Spinal cord (tissue), 10 donors: ENCODE measurements at places on chromosomes 3 and 15. TPM values are rescaled to one million over a fixed set of nuclear protein-coding genes. Genes with fewer than 3 reads are reported as not detected.

- DNase-seq: no peak
Measured at GRCh38 chr3:28134792-28135375, 106.5 kb upstream of the CMC1 start.

DNA sequence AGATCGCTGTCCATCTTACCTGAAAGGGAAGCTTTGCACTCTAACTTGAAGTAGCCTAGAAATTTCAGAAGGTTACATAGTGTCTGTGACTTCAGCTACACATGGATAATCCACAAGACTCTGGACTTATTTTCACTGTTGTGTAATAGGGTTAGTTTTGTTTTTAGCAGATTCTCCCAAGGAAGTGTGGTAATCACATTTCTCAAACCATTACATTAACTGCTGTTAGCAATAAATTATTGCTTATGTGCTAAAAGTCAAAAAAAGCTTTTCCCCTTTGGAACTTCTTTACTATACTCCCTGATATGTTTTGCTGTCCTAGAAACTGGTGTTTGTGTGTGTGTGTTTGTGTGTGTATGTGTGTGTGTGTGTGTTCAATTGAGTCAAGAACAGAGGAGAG, 351.8 kb upstream of the TPRG1 start:
- DNase-seq: no peak

DNA sequence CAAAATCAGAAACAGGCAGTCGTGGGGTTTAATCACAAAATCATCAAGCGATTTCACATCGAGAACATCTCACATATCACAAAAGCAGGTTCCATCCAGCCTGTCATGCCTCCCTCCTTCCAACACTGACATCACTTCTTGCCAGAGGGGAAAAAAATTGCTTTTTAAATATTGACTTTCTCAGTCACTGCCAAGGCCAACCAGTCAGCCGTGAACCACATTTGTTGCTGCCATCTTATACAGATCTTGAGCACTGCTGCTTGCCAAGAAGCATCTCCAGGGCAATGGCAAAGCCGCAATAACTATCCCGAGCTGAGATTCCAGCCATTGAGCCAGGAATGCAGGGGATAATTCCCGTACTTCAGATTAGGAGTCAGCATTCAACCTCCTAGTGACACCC, 174.6 kb downstream of the ANXA2 start:
- peak; percentile 47 for DNase-seq

DNA sequence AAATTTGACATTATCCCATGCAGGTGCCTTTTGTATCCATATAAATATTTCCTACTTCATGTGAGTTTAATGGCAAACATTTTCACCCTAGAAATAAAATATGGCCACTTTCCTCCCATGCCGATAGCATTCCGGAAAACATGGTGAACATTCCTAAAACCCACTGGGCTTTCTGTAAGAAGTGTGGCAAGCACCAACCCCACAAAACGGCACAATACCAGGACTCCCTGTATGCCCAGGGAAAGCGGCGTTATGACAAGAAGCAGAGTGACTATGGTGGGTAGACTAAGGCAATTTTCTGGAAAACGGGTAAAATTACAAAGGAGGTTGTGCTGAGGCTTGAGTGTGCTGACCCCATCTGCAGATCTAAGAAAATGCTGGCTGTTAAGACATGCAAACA, 7.6 kb downstream of the ANXA2 start:
- DNase-seq: no peak

Gene LSAMP
- 69.4 TPM for total RNA-seq

Gene KLHL6
- total RNA-seq: 2.1 TPM

DNA sequence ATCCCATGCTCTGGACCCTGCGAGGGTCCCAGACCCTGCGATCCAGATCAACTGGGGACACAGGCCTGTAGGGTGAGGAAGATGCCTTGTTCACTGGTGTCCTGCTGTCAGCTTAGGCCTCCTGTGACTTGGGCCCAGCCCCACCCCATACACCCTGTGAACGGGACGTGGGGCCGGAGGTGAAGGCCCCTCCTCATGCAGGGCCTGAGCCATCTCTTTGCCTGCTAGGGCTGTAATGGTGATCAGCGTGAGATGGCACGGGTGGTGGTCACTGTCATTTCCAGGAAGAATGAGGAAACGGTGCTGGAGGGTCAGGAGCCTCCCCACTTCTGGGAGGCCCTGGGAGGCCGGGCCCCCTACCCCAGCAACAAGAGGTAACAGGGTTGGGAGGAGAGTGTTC, 12.4 kb downstream of the VILL start:
- DNase-seq: no peak

DNA sequence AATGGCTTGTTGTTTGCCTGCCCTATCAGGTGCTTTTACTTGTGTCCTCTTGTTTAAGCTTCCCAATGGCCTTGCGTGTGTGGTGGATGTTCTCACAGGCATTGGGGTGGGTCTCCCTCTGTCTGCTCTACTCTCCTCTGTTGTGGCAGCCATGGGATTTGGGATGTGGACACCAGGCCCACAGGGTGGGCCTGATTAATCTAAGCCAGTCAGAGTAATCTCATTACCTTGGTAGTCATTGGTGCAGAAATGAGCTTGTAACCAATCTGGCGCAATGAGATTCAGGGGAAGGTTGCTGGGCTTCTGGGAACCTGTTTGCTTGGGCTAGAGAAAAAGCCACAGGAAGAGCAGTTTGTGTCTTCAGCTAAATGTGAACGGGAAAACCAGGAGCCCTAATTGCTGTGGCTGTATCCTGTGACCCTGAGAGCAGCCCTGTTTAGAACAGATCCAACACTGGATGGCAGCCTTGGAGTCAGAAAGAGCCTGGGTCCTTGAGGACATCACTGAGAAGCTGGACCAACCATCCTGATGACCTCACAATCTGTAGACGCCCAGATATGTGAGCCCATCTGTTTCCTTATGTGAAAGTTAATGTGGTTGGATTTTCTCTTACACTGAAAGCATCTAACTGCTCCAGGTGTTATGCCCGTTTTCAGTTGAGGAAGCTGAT, 157.3 kb upstream of the UBE2E1 start:
- no peak for DNase-seq

Gene SEMA3F
- total RNA-seq: 9.1 TPM

GRCh38 chr15:40763801-40764628, at the start of gene GCHFR:
Gene GCHFR (plus strand): TSS chr15:40764068. CDS start chr15:40764181, 113 bp downstream.
- no peak for DNase-seq

DNA sequence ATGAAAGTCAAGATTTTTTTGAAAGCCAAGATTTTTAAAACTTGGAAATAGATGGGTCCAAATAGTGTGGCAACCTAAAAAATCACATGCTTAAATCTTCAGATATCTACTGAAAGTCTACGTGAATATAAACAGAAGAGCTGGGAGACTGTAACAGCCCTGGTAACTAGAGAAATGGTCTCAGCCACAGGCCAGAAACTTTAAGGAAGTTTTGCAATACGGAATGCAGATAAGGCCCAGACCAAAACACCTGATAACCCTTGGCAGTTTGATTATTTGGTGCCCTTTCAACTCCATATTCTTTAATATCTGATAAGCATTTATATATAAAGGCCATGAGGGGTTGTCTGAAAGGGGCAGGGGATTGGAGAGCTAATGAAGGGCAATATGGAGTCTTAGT, 537.3 kb upstream of the TGFBR2 start:
- DNase-seq: no peak

Gene HDC
- 3.5 TPM for total RNA-seq

- DNase-seq: peak; percentile 35
Measured at GRCh38 chr15:48861813-48862431, 16.0 kb upstream of the EID1 start.

GRCh38 chr15:32849769-32850668, 132.2 kb downstream of the GREM1 start:
- no peak for DNase-seq

- DNase-seq: no peak
Measured at GRCh38 chr3:112010636-112011035, 11.9 kb downstream of the TAGLN3 start.

Gene HAUS2
- 30.2 TPM for total RNA-seq

DNA sequence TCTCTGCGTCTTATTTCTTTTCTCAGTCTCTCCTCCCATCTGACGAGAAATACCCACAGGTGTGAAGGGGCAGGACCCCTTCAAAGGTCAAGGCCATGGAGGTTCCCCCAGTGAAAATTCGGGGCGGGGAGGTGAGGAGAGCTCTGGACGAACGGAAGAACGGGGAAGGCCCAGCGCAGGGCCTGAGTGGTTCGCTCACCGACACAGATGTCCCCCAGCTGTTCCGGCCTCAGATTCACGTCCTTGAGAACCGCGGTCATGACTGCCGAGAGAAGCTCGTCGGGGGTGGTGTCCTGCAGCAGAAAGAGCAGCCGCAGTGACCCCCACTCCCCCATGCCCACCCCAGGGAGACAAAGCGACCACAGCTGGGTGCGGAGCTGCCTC, 542 bp downstream of the ACAA1 start:
- DNase-seq: no peak

- DNase-seq: peak; percentile 57
Measured at GRCh38 chr3:156605686-156606605, 51.0 kb upstream of the SSR3 start.

DNA sequence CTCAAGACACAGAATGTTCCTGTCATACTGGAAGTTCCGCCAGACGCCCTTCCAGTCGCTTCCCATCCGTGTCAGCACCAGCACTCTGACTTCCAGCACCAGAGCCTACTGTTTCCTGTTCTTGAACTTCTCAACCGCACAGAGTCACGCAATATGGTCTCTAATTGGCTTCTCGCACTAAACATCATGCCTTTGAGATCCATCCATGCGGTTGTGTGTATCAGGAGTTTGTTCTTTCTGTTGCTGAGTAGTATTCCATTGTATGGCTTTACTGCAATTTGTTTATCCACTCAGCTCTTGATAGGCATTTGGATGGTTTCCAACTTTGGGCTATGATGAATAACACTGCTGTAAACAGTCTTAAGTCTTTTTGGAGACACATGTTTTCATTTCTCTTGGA, 112.1 kb downstream of the LRRK1 start:
- DNase-seq: no peak

DNA sequence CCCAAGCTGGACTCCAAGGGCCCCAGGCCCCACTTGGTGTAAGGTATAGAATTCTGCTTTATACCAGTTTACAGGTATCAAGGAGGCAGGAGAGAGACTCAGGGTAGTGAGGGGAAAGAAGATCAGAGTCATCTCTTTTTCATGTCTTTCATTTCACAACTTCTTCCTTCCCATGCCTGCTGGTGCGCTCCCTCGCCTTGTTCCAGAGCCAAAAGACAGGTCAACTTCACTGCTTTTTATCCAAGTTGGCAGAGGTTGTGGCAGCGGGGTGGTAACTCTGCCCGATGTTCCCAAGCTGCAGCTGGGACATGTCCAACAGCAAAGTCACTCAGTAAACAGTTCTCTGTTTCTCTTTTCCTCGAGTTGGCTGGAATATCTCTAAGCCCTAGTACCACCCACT, 86.3 kb upstream of the TCF12 start:
- peak; percentile 91 for DNase-seq

DNA sequence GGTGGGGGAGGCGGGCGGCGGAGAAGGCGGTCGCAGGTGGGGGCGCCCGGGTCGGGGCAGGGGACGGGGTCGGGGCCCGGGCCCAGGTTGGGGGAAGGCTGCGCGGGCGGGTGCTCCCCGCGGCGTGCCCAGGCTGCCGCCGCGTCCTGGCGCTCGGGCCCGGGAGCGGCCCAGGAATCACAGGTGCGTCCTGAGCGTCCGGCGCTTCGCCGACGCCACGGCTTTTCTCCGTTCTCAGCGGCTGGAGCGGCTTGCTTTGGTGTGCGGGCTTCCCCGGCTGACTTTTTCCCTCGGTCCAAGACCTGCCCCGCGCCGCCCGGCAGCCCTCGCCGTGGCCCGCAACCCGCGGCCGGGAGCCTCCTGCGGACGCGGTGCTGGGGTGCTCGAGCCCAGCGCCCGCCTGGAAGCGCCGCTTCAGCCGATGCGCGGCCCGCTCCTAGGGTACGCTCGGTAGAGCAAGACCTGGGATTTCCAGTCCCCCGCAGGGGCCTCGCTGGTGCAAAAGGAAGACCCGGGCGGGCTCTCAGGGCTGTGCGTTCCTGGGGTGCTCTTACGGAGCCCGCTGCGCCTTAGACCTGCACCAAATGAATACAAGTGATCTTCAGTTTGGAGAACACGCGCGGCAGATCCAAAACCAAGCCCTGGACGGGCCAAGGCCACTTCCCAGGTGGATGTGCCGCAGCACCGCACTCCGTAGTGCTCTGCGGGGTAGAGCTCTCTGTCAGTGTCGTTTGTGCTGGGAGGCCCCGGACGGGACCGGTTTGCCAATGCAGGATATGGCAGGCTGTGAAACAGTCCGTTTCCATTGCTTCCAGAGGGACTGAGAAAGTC, 639 bp downstream of the NIPA1 start:
- DNase-seq: peak; percentile 18
